Heart left ventricle (tissue), 16 donors: ENCODE measurements at places on chromosomes 16 and 17.

DNA sequence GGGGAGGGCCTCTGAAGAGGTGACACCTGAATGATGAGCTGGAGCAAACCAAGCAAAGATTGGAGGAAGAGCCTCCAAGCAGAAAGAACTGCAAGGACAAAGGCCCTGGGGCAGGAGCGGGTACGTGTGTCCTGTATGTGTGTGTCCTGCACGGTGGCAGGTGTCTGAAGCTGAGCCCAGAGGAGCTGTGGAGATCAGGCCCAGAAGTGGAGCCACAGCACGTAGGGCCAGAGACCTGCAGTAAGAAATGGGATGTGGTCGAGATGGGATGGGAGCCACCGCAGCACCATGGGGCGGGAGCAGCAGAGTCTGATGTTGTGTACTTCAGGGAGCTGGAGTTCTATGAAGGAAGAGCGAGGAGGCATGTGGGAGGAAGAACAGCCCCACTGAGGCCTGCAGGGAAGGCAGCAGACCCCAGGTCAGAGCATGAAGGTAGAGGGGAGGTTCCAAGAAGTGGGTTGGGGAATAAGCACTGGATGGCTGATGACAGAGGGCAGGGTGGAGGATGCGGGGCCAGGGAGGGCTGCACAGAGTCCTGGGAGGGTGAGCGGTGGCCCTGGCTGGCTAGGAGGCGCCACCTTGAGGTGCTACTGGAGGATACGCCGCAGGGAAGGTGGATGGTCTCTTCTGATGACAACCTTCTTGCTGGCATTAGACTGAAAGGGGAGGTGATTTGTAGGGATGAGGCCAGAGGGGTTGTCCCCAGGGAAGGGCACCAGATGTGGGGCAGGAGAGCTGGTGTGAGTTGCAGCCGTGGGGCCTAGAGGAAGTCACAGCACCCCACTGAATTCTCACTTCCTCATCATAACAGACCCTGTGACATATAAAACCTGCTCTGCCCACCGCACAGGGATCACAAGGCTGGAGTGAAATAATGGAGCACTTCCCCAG is 10.6 kb upstream of the CETP start:
- peak; percentile 38 for DNase-seq

- no peak for DNase-seq
These were observed 5.0 kb downstream of the ERI2 start for GRCh38 chr16:20801278-20801677.

- DNase-seq, result no peak
These were observed 44.5 kb downstream of the VMP1 start for GRCh38 chr17:59751955-59752413.

GRCh38 chr16:49084628-49085390 is 196.8 kb downstream of the CBLN1 start:
- DNase-seq, result no peak

DNA sequence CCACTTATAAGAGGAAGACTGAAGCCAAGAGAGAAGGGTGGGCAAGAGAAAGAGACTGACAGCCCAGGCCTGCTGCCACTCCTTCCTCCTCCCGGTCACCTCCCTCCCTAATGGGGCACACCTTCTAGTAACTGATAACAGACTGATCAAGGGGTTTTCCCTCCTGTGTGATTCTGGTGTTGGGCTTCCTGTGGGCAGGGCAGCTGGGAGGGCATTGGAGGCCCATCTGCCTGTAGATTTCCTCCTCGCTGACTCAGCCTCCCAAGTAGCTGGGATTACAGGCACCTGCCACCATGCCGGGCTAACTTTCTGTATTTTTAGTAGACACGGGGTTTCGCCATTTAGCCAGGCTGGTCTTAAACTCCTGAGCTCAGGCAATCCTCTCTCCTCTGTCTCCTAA is 16.2 kb downstream of the CA4 start:
- DNase-seq, result no peak

DNA sequence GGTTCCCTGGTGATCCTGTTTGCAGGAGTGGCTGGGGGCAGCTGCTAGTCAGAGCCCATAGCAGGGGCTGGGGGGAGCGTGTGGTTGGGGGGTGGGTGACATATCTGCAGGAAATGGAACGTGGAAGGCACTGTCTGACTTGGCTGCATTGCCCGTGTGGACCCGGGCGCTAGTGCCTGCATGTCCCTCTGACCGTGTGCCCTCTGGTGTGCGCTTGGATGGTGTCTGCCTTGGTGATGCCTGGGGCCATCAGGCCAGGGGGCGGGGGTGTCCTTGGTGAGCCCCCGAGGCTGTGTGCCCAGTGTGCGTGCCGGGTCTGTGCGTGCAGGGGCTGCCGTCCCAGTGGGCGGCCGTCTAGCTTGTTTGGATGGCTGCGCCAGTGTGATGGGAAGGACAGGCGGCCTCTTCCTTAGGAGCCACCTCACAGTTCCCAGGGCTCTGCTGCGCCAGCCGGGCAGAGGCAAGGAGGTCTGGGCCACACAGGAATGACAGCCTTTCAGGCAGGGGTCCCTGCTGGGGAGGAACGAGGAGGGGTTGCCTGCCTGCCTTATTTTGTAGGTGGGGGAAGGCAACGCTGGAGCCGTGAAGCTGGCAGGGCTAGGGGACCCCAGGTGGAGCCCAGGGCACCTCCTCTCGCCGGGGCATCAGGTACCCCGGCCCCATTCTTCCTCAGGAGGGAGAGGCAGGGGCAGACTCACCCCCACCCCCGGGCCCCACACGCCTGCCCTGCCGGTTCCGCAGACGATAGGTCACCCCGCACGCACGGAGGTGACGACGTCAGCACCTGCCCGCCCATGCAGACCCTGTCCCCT is 693 bp downstream of the NDRG4 start:
- no peak for DNase-seq

DNA sequence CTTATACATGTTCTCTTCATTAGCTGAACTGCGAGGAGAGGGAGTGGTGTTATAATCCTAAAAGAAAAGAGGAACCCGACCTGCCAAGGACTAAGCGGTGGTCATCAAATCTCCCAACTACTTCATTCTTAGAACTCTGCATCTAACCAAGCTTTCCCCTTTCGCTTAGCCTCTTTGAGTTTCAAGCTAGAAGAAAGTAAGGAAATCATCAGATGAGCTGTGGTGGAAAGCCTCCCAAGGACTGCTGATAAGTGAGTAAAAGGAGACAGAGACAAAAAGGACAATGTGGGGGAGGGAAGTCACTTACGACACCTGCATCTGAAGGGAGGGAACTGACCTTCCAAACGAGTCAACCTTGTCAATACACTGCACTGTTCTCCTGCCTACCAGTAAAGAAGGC is 121.3 kb downstream of the TRIM37 start:
- DNase-seq, result no peak

DNA sequence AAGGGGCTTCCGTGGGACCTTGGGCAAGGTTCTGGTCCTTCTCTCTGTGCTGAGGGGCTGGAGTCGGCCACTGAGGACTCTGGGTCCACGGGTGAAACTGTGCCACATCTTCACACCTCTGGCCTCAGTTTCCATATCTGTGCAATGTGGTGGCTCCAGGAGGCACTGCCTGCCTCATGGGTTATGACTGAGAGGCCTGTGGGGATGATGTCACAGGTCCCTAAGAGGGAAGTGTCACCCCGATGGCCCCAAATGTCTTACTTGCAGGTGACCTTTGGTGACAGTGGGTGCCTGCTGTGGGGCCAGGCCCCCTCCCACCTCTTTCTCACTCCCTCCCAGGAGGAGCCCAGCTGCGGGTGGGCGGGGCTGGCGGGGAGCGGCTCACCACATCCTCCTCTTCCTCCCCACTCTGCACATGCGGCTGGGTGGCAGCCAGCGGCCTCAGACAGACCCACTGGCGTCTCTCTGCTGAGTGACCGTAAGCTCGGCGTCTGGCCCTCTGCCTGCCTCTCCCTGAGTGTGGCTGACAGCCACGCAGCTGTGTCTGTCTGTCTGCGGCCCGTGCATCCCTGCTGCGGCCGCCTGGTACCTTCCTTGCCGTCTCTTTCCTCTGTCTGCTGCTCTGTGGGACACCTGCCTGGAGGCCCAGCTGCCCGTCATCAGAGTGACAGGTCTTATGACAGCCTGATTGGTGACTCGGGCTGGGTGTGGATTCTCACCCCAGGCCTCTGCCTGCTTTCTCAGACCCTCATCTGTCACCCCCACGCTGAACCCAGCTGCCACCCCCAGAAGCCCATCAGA is at the start of gene IL21R:
Gene IL21R, plus strand, starts transcription at position 407 of the 801 bp plus-strand sequence. CDS start 27,898 bp downstream, outside the sequence.
- DNase-seq, result peak; percentile 83

- no peak for DNase-seq
These were observed 175.0 kb downstream of the AIPL1 start for GRCh38 chr17:6259899-6260298.

DNA sequence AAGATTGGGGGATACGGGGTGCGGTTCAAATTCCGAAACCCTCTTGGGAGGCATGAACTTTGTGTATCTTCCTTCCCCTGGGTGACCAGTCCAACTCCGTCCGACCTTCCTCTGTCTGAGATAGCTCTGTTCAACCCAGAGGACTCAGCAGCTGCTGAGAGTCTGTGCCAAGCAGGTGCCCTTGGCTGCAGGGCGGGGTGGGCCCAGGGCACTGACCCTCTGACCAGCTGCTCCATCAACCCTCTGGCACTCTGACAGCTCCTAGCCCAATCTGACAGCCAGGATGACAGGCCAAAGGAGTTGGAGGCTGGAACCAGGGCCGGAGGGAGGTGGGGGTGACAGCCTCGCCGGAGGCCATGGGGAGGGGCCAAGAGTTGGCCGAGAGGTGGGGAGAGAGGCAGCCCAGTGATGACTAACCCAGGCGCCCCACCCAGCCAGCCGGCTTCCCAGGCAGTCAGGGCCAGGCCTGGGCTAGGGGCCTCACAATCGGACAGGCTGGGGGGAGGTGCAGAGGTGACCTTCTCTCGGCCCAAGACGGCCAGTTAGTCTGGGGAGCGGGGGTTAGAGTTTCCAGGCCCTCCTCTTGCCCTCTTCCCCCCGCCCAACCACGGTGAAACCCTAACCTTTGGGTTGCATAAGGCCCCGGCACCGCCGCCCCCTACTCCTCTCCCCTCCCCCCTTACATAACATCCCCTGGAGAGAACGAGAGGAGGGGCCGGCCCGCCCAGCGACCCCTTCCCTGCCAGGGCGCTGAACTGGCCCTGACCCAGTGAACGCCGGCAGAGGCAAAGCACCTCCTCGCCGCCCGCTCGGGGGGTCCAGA is 5.0 kb upstream of the TLCD2 start:
- DNase-seq, result peak; percentile 97

DNA sequence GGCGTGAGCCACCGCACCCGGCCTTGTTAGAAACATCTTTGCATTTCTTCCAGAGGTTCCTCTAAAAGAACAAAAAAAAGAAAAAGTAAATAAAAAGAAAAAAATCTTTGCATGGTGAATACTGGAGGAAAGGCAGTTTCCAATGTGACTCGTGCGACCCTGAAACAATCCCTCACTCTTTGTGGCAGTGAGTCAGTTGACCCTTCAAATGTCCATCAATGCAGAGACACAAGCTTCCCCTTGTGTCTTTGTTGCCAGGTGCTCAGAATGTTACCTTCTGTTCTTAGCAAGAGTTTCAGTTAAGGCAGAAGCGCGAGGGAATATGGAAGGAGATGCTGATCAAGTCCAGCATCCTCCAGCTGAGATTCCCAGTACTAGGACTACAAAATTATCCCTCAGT is 16.4 kb downstream of the CACNG4 start:
- DNase-seq, result no peak

DNA sequence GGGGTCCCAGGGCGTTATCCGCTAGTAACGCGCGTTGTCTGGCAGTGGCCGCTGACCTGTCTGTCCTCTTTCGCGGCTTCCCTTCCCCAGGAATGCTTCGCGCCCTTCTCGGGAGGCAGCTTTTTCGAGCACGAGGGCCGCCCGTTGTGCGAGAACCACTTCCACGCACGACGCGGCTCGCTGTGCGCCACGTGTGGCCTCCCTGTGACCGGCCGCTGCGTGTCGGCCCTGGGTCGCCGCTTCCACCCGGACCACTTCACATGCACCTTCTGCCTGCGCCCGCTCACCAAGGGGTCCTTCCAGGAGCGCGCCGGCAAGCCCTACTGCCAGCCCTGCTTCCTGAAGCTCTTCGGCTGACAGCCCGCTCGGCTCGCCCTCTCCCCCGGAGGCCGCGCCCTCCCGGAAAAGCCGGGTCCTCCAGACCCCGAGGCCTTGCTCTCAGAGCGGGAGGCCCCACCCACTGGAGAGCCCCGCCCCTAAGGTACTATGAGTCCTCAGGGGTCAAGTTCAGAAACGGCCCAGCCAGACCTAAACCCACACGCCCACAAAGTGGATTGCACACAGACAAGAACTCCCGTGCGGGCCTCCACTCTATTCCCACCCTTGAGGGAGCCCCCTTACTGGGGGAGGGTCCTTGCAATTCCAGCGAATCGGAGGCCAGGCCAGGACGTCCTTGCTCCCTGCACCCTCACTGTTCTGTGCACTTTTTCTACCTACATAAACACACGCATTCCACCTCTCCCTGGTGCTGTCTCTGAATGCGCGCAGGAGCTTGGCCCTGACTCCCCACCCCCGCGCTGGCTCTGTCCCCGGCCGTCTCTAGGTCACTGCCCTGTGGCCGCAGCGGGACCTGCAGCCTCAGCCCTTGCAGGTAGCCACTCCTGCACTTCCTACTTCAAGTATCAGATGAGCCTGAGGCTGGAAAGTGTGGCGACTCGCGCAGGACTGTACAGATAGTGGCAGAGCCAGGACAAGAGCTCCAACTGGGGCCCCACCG is 5.4 kb upstream of the SLC5A2 start:
- no peak for DNase-seq

DNA sequence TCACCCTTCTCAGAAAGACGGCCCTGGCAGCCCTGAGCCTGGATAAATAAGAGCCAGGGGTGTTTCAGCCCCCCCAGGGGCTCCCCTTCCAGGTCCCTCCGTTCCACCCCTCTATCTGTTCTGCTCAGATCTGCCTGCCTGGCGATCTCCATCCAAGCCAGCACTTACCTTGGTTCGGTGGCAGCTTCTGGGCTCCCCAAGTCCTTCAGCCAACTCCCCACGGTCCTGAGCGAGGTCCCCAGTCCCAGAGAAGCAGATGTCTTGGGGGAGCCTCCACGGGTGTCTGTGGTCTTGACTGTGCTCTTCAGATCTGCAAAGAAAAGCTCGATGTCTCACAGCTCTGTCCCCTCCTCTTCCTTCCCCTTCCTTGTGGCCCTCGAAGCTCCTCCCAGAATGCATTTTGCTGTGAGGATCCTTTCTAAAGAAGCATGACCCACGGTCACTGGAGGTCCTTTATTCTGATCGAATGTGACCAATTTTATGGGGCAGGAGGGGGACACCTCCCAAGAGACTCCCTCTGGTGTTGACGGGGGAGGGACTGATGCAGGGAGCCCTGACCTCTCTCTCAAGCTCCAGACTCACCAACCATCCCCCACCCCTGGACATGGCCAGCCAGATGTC is at the start of gene PIK3R6:
Gene PIK3R6, minus strand, starts transcription at position 314 of the 621 bp plus-strand sequence. CDS start 17,880 bp downstream, outside the sequence.
- DNase-seq, result no peak
